ENCODE measurements at places on chromosomes 2 and 18.

DNA sequence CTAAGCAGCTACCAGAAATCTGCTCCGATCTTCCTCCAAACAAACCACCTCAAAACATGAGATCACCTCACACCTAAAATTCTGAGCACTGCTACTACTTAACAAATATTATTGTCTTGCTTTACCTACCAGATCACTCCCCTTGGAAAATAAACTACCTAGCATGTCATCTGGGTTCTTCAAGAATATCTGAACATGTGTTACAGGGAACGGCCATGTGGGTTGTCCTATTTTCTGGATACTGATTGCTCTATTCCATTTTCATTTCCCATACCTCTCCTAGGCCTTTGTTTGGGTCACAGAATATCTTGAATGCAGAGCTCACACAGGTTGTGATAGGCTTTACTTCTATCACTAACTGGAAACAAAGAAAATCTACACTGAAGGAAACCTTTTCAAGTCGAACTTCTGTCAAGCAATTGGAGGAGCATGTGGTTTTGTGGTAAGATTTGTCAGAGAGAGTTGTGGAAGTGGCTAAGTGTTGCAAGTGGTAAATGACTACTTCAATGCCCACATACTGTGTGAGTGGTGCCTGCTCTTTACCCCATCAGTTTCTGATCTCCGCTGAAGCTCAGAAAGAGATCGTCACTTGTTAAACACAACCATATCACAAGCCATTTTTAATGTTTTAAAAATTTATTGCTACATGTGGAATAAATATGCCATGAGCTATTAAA lies 739.1 kb upstream of the ZEB2 start:
- DNase-seq: no peak

- DNase-seq: no peak
Observed at GRCh38 chr18:49751427-49752094, 61.8 kb downstream of the ACAA2 start.

- peak; percentile 43 for DNase-seq
Observed at GRCh38 chr2:217964275-217965161, 38.3 kb downstream of the TNS1 start.

DNA sequence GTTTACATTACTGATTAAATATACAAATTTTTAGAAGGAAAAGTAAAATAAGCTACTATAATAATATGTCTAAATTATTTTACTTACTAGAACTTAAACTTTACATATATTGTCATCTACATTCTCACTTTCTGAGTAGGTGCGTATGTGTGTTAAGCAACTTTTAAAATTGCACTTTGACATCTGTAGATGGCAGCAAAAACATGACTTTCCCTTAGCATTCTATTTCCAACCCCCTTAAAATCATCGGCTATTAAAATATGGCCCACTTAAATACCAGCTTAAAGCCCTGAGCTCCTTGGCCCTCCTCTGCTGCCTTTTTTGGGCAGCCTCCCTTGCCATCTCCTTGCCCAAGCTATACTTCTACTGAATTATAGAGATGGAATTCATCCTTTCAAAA lies 78.0 kb downstream of the UPP2 start:
- DNase-seq: no peak

DNA sequence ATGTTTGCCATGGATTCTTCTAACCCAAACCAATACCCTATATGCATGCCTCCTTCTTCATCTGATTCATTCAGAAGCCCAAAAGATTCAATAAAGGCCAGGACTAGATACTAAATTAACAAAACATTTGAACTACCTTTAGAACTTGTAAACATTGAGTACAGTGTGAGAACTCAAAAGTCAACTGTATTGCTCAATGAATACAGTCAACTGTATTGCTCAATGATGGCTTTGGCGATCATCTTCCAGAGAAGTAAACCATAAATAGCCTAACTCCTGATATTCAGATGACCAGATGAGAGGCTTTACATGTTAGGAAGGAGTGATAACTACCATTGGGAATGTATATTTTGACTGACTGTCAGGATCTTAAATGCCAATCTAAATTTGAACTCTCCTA lies 206.5 kb upstream of the ITGA4 start:
- no peak for DNase-seq

DNA sequence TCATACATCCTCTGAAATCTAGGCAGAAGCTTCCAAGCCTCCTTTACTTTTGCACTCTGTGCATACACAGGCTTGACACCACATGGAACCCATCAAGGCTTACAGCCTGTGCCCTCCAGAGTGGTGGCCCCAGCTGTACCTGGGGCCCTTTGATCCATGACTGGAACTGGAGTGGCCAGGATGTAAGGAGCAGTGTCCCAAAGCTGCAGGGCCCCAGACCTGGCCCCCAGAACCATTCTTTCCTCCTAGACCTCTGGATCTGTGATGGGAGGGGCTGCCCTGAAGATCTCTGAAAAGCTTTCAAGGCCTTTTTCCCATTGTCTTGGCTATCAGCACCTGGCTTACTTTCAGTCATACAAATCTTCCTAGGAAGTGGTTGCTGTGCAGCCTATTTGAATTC lies 63.1 kb upstream of the NOL4 start:
- DNase-seq: no peak

GRCh38 chr2:225415792-225416191 lies 16.3 kb downstream of the NYAP2 start:
- DNase-seq: no peak

DNA sequence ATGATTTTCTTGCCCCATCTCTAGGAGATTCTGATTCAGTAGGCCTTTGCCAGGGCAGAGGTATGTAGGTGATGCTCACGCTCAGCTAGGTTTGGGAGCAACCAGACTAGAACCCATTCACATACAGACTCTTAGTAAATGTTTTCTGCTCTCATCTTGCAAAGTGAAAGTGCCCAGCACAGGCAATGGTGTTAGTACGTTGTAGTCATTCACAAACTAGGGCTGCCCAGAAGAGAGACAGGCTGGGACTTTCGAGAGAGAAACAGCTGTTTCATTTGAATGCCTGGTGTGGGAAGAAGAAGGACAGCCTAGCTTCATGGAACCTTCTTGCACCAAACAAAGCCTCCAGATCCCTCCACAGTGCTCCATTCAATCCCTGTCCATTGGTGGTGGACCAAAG lies 19.4 kb downstream of the DDX18 start:
- DNase-seq: no peak

DNA sequence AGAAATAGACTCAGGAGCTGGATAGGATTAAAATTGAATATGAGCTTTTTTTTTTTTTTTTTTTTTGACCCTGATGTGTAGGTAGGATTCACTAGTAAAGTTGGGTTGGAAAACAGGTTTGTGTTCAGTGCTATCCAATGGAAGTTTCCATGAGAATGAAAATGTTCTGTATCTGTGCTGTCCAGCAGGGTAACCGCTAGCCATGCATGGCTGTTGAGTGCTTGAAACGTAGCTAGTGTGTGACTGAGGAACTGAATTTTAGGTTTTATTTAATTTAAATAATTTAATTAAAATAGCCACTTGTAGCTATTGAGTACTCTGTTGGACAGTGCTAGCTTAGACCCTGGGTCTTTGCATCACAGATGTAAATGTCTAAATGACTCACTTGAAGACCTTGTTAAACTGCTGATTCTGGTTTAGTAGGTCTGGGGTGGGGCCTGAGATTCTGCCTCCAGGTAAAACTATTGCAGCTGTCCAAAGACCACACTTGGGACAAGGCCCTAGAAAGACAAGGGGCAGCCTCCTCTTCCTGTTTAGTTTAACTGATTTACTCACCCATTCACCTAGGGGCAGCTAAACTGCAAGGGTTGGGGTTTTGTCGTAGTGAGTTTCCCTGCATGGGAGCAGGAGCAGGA lies 84.7 kb upstream of the STON1 start:
- DNase-seq: no peak

DNA sequence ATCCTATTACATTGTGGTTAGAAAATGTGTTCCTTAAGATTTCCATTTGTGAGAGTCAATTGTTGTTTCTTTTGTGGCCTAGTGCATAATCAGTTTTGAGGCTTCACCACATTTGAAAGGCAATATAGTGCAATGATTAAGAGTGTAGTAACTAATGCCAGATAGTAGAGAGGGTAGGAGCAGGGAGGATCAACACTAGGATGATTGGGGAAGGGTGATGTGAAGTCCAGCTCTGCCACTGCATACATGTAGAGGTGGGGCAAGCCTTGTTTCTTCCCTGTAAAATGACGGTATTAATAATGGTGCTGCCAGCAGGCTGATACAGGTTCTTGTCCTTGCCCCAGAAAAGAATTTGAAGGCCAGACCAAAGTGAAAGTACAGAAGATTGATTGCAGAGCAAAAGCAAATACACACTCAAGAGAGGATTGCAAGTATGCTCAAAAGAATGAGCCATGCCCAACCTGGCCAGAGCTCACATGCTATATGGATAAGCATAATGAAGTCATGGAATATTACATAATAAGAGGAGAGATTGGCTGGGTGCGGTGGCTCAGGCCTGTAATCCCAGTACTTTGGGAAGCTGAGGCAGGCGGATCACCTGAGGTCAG lies 8.0 kb downstream of the SP100 start:
- DNase-seq: peak; percentile 70

GRCh38 chr2:179340678-179341077 lies 76.0 kb upstream of the SESTD1 start:
- DNase-seq: no peak

DNA sequence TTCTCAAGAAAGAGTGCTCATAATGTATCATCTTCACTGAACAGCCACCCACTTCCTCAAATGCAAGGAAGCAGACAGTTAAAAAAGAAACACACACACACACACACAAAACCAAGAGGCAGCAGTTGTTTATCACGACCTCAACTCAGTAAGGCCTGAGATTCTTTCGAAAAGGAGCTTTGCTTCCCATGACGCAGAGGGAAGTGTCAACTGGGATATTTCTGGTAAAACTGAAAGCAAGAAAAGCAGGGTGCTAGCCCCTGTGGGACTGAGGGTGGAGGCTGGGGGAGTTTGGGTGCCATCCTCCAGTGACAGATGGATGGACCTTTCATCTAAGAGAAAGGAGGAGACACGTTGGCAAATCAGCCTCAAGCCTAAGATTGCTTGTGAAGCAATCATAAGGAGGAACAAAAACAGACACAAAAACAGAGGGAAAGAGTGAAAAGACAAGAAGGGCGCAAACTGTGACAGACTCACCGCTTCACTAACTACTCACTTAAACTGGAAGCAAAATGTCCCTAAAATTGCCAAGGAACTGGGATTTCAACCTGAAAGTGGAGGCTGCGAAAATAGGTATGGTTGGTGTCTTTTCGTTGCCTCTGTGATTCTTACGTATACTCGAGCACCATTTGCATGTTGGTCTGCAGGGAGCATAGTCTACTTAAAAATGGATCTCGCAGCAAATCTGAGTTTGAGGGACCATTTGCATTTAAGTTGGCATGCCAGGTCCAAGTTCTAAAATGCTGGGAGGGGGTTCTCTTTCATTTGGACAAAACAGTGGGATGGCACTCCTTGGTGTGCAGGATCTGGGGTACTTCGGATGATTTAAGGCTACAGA lies at the start of gene ARHGAP25:
ARHGAP25 (plus strand) TSS at position 124 of the 838 bp plus-strand sequence; CDS start at position 513, 389 bp downstream.
- DNase-seq: no peak

GRCh38 chr2:85998071-85998991 lies 107.4 kb downstream of the POLR1A start:
- DNase-seq: no peak

DNA sequence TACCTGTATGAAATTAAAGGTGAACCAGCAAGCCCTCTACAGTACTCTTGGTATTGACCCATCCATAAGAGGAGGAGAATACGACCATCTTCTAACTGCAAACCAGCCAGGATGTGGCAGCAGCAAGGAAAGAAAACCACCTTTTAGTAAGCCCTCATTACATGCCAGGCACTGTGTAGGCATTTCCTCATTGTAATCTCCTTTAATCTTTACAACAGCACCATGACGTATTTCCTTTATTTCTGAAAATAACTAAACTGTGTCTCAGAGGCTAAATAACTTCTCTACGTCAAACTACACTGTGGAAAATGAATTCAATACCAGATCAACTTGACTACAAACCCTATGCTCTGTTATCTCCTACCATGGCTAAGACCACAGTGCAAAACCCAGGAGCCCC lies 18.2 kb downstream of the WDR35 start:
- no peak for DNase-seq

GRCh38 chr2:239369631-239370161 lies 31.1 kb downstream of the HDAC4 start:
- peak; percentile 75 for DNase-seq

DNA sequence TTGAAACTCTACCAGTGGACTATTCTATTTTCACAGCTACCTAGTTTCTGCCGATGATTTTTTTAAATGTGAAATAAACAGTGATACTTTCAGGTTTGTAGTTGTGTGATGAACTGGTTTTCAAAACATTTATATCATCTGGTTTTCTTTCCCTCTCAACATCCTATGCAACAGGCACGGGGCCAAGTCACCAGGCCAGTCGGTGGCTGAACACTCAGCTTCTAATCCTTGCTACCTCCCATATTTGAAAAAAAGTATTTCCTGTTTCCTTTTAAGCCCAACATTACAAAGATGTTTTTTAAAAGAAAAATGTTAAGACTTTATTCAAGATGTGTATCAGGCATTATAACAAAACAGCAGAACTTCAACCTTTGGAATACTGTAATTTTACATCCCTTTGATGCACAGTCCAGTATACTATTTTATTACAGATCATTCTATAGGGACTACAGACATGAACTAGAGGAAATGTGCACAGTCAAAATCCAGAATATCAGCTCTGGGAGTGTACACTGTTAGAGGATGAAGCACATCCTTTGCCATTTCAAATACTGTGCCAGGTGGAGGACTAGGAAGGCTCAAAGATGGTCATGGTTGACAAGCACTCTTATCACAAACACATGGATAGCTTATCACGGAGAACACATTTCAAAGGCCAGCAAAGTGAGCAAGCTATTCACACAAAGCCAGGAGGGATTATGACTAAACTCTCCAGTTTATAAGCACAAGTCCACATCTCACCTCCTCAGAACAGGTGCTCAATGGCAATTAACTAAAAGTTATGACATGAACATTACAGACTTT lies 14.6 kb downstream of the MRPL35 start:
- DNase-seq: no peak

All from lower lobe of right lung (tissue), 2 donors.